ENCODE measurements at places on chromosomes 4 and X. TPM values are rescaled to one million over a fixed set of nuclear protein-coding genes. Genes with fewer than 3 reads are reported as not detected.

DNA sequence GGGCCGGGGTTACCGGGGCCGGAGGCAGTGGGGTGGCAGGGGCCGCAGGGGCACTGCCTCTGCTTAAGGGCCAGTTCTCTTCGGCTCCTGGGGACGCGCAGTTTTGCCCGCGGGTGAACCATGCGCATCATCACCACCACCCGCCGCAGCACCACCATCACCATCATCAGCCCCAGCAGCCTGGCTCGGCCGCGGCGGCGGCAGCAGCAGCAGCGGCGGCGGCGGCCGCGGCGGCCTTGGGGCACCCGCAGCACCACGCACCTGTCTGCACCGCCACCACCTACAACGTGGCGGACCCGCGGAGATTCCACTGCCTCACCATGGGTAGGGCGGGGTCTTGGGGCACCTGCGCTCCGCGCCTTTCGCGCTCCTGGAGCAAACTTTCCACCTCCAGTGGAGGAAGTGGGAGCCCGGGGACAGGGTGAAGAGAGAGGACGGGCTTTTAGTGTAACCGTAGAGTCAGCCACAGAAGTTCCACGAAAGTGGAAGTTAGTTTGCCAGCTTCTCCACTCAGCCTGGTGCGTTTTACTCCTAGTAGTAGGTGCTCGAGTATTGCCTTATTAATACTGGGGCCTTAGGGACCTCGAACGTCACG is 729 bp downstream of the GSX2 start:
- no peak for DNase-seq

GRCh38 chrX:39903343-39903742 is 194.4 kb downstream of the BCOR start:
- DNase-seq, result no peak

GRCh38 chrX:155857561-155857960 is 23.6 kb upstream of the VAMP7 start:
- DNase-seq, result no peak

GRCh38 chr4:95068818-95069478 is 311.2 kb downstream of the BMPR1B start:
- no peak for DNase-seq

DNA sequence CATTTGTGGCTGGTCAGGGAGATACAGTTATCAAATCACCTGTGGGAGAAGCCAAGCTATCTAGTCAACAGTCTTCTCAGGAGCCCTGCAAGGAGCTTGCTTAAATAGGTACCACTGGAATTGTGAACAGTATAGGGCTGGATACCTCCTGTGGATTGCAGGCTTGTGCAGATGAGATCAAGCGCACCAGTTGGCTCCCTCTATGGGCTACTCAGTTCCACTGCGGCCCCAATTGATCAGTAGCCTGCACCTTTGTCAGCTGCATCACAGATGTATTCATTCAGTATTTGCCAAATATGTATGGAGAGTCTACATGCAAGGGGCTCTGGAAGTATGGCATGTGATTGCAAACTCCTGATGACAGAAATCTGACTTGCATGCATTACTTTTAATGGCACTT is 28.6 kb downstream of the TEX13A start:
- DNase-seq, result no peak

- no peak for DNase-seq
Observed at GRCh38 chr4:6087669-6088341, 69.6 kb upstream of the C4orf50 start.

GRCh38 chrX:42673301-42673810 is 104.6 kb downstream of the PPP1R2C start:
- no peak for DNase-seq

- no peak for DNase-seq
Observed at GRCh38 chrX:70468709-70469108, 24.1 kb downstream of the DLG3 start.

GRCh38 chrX:120452131-120452530 is 17.0 kb downstream of the LAMP2 start:
- DNase-seq, result no peak

DNA sequence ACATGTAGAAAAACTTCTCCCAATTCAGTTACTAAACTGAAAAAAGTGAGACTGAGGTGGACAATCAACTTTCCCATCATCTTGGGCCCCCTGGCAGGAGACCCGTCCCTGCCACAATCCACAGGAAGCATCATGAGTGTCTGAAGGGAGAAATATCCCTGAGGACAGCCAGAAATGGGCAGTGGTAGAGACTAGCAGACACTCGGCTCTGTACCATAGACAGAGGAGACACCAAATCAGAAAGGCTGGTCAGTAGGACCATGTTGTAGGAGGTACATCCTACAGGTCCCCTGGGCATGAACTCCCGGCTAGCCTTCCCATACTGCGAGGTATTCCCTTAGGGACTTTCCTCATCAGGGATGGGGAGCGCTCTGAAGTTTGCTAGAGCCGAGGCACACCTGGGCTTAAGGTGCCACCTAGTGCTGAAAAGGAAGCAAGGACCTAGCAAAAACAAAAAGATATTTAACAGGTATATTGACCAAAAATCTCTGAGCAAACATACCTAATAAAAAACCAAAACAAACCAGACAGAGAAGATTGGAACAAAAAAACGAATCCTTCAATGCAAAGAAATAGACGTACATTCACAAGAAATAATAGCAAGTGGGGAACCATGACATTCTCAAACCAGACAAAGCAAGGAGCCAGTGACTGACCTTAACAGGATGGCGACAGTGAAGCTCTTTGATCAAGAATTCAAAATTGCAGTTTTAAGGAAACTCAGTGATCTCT is 55.6 kb downstream of the HAUS3 start:
- no peak for DNase-seq

DNA sequence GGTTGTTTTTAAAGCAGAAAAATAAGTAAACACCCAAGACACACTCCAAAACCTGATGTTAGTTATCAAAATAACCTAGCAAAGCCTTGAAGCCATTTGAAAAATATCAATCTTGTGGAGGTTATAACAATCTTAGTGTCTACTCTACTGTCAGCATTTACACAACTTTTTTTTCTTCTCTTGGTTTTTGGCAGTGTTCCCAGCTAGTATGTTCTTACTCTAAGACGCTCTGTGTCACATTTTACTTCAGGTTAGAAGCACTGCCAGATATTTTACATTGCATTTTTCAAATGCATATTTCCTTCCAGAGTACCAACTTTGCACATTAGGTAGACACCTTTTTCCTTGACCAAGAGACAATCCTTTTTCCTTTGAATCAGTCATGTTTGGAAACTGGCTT is 114.0 kb upstream of the INPP4B start:
- no peak for DNase-seq

The KLHL4 gene
- polyA plus RNA-seq, result 5.2 TPM

The NR0B1 gene
- 0.08 TPM for polyA plus RNA-seq

The HSD17B10 gene
- polyA plus RNA-seq, result 109 TPM

The SMIM10L2A gene
- 10.0 TPM for polyA plus RNA-seq

The BST1 gene
- 11.7 TPM for polyA plus RNA-seq

The MAGEA2B gene
- polyA plus RNA-seq, result not detected

The TCEAL7 gene
- polyA plus RNA-seq, result 45.0 TPM

The DOK7 gene
- 2.0 TPM for polyA plus RNA-seq

The FRG2 gene
- not detected for polyA plus RNA-seq

The DBET gene
- not detected for polyA plus RNA-seq

The NLGN3 gene
- polyA plus RNA-seq, result 4.9 TPM

Data from left renal cortex interstitium (tissue), 4 donors.